T-cell (primary cell): ENCODE measurements at places on chromosomes 5 and 9.

DNA sequence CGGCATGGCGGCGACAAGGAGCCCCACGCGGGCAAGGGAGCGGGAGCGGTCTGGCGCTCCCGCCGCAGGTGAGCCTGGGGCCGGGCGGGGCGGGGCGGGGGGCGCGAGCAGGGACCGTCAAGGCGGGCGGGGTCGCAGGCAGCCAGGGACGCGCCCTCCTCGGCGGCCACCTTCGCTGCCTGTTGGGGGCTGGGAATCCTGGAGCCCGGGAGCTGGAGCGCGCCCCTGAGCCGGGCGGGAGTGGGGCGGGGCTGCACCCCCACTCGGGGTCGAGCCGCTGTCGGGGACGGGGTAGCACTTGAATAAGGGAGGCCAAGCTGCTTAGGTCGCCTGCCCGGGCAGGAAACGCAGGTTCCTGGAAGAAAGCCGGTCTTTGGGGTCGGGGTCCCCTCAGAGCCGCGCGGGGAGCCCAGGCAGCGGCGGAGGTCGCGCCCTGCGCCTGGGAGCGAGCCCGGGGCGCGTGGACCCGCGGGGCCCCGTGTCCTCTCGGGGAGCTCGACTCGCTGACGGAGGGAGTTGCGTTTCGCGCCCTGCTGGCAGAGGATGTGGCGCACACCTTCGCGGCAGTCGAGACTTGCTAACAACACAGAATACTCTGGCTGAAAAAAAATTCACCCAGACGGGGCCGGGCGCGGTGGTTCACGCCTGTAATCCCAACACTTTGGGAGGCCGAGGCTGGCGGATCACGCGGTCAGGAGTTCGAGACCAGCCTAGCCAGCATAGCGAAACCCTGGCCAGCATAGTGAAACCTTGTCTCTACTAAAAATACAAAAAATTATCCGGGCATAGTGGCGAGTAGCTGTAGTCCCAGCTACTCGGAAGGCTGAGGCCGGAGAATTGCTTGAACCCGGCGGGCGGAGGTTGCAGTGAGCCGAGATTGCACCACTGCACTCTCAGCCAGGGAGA lies 552 bp downstream of the OTULINL start:
- DNase-seq: peak; percentile 86

GRCh38 chr5:154478224-154478565 lies at the start of gene HAND1:
HAND1 (minus strand) TSS chr5:154478227; CDS start chr5:154478008, 219 bp downstream.
- DNase-seq: no peak

- DNase-seq: peak; percentile 34
Observed at GRCh38 chr5:50445296-50445949, 4.3 kb upstream of the EMB start.

DNA sequence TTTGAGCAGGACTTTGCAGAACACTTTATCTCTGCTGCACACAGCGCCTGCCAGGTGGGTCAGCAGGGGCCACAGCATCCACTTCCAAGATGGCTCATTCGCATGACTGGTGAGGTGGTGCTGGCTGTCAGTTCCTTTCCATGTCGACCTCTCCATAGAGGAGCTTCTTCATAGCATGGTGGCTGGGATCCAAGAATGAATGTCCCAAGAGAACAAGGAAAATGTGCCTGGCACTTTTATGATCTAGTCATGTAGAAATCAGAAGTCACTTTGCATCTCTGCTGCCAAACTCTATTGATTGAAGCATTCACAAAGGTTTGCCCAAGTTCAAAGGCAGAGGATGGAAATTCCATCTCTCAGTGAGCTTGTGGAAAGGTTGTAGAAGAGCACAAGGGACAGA lies 85.0 kb downstream of the GALNT10 start:
- DNase-seq: no peak

DNA sequence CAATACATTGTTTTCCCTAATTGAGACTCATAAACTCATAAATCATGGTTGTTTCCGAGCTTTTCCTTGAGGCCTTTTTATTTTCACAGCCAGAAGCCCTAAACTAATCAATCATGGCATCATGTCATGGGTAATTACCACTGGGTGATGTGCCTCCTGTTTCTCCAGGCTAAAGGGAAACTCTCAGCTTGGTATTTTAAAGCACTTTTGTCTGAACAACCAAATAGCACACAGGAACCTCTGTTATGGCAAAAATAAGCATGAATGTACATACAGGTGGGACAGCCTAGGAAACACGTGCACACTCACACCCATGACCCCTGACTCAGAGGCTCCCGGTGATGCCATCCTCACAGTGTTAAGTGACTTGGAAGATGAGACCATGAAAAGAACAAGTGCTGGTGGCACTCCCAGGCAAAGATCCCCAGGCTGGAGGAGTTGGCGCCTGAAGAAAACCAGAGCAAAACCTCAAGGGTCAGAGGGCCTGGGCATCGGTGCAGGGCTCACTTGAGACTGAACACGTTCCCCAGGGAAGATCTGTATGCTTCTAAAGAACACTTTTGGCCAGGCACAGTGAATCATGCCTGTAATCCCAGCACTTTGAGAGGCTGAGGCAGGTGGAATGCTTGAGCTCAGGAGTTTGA lies 154.3 kb downstream of the ROR2 start:
- no peak for DNase-seq

DNA sequence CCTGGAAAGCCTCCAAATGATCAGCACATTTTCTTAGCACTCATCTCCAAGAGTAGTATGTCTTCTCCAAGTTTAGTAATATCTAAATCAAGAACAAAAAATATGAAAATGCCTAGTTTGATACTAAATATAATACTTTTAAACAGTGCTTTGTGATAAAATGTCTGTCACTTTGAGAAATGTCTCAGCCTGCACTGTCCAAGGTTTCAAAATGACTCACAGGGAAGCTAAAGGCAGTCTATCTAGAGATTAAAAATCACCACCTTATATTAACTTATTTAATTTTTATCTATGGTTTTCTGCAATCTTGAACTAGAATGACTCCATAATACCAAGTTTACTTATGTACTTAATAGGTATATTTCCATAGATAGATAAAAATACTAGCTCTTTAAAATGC lies 633.0 kb upstream of the C9orf72 start:
- no peak for DNase-seq

DNA sequence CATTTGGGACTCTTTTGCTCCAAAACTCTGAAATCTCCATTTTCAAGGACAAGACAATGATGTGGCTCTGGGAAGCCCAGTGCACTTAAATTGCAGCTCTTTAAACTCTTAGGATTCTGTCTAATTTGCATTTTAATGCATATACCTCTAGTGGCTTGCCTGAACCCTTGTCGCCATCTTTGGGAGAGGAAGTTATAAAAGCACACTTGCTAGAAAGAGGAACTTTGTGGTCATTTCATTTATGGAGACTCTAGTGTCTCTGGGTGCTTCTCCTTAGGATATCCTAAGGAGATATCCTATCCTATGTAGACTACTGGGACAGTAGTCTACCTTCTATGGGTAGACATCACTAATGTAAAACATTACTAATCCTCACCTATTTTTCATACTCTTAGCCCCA lies 77.3 kb upstream of the SLC1A3 start:
- no peak for DNase-seq
